ENCODE measurements at places on chromosomes 16 and 17.
A peak's percentile ranks its signal among the peaks of the same experiment; 100 is the strongest.

GRCh38 chr17:4903051-4903818, at the start of gene CHRNE:
Gene CHRNE, minus strand, starts transcription at chr17:4903098. Its CDS starts 35 bp downstream, at chr17:4903063.
- peak; percentile 51 for DNase-seq

- no peak for DNase-seq
Measured at GRCh38 chr16:86170720-86171119, 271.8 kb downstream of the IRF8 start.

GRCh38 chr17:19948116-19948943, 29.3 kb downstream of the AKAP10 start:
- no peak for DNase-seq

GRCh38 chr16:2930236-2930635, 18.5 kb downstream of the FLYWCH1 start:
- no peak for DNase-seq

- no peak for DNase-seq
Measured at GRCh38 chr16:1723450-1724147, 17.6 kb downstream of the MAPK8IP3 start.

- DNase-seq: no peak
Measured at GRCh38 chr16:66422366-66422765, 4.7 kb upstream of the BEAN1 start.

DNA sequence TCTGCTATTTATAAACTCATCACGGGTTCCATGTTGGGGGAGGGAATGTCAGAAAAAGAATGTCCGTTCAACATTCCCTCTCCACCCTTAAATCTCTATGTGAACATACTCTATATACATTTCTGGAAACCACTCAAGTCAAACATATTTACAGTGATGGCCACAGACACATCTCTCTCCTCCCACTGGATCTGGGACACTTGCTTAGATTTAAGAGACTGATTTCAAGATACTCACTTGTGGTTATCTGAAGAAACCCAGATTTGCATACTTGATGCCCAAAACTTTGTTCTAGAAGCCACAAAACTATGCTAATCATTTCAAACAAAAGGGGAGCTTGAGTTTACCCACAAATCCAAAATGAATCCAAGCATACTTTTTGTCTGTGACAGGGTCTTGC, 182.9 kb upstream of the SOX9 start:
- no peak for DNase-seq

- DNase-seq: no peak
Measured at GRCh38 chr16:17556276-17557052, 85.7 kb upstream of the XYLT1 start.

DNA sequence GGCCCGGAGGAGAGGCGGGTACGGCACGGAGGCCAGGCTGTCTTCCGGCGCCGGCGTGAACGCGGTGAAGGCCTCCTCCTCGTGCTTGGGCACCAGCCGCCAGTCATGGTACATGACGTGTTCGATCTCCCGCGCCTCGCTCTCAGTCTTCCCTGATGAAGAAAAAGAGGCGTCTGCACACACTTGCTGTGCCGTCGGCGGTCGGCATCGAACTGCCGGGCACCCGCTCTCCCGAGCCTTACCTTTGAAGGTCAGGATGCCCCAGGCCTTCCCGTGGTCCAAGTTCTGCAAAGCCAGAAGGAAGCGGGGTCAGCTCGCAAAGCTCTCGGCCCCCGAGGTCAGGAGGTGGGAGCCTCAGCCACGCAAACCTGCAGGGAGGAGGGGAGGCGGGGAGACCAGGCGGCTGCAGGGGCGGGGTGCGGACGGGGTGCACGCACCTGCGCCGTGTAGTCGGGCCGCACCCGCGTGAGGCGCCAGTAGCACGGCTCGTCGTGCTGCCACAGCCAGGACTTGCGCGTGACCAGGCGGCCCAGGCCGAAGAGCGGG, at the start of gene EME2:
EME2 (plus strand) TSS at position 449 of the 546 bp plus-strand sequence. CDS start 418 bp downstream, outside the sequence.
- no peak for DNase-seq

- DNase-seq: no peak
Measured at GRCh38 chr16:72264771-72265170, 92.8 kb upstream of the PMFBP1 start.

- peak; percentile 33 for DNase-seq
Measured at GRCh38 chr16:66474750-66475199, 47.7 kb downstream of the BEAN1 start.

DNA sequence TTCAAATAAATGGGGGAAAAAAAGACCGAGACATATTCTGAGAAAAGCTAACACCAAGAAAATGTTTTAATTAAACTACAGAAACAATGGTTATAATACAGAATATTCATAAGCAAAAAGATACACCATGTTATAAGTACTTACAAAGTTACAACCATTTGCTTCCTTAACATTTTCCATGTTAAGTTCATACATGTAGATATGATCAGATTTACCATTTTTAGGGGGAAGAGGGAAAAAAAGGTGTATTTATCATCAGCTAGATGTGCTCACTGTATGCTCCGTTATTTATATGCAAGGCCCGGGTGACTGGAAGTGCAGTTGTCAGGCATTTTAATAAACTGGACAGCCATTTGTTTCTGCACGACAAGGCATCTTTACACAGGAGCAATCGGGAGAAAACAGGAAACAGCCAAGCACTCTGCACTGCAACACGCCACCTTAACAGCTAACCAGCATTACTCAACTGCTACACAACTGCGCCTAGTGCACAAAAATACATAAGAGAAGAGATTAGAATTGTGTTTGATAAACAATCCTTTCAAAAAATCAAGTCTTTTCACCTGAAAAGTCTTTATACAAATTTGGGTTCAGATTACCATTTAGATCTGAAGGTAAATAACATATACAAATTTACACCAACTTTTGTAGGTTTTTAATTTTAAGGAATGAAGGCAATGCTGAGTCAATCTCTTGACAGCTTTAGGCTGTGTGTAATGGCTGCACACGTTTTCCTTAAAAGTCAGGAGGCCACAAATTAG, 2.9 kb downstream of the SRSF2 start:
- DNase-seq: no peak

GRCh38 chr17:48055531-48056245, 7.5 kb downstream of the NFE2L1 start:
- no peak for DNase-seq

DNA sequence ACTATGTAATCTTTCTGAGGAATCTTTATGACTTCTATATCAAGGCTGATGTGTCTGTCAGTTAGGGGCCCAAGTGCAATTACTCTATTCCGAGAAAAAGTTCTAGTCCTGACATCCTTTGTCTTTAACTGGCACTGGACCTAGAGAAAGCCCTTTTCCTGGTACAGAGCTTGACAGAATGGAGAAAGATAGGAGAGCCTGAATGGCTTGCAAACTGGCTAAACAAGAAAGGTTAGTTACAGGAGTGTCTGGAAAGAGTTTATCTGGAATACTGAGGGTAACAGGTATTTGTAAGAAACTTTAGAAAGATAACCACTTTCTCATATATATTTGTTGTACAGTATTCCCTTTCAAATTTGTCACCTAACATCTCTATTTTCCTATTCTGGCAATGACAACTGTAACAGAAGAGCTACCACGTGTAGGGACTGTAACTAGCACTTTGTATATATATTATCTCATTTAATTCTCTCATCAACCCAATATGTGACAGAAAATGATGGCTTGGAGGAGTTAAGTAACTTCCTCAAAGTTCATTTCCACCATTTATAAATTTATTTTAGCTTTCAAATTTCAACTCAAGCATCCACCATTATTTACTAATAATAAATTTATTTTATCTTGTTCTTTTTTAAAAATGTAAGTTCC, 97.4 kb upstream of the C17orf78 start:
- no peak for DNase-seq

All from stimulated activated CD8-positive, alpha-beta memory T cell treated with anti-CD3 and anti-CD28 coated beads, Interleukin-4, amount 100 ng/mL, for 4 hours (primary cell).